ENCODE measurements at places on chromosomes 2 and 18. TPM values are rescaled to one million over a fixed set of nuclear protein-coding genes. Genes with fewer than 3 reads are reported as not detected.

The RUFY4 gene
- total RNA-seq = 5.6 TPM

The COL6A3 gene
- 197 TPM for total RNA-seq

DNA sequence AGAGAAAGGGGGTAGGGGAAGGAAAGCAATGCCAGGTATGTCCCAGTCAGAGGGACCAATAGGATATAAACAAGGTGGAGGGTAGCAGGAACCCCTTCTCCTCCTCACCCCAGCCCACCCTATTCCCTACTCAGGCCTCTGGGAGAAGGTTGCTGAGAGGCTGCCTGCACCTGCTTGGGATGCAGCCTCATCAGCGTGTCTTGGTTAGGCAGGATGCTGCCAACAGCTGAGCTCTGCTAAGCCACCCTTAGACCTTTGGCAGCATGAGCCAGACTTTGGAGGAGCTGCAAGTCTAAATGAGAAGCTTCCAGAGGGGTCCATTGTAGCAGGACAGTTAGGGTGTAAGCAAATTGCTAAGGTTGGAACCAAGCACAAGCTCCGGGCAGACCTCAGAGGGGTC, 38.2 kb upstream of the CAB39 start:
- no peak for DNase-seq

DNA sequence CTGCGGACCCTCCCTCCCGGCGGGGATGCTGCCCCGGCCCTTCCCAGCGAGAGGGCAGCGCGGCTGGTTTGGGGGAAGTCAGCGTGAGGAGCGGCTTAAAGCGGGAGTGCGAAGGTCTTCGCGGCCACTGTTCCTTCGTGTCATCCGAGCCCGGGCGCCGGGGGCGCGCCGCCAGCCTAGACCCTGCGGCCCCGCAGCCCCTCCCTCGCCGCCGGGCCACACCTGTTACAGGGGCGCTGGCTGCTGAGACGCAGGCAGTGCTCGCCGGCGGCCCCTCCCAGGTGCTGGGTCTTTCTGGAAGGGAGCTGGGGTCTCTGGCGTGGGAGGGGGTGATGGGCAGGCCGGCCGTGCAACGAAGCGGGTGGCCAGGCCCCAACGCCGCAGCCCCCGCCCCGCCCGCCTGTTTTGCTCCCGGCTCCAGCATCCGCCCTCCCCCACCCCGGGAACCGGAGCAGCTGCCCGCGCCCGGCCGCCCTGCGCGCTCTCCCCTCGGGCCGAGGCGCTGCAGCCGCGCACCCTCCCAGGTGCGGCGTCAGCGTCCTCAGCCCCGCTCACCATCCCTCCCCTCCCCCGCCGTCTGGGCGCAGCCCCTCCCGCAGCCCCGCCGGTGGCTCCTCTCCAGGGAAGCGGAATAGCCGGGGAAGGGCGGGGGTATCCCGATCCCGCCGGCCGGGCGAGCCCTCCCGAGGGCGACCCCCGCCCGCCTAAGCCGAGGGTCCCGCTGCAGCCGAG, 727 bp downstream of the KIF1A start:
- peak; percentile 37 for DNase-seq

- no peak for DNase-seq
Observed at GRCh38 chr2:160335441-160335840, 135.4 kb upstream of the ITGB6 start.

- no peak for DNase-seq
Observed at GRCh38 chr2:169980643-169981042, 153.4 kb downstream of the UBR3 start.

DNA sequence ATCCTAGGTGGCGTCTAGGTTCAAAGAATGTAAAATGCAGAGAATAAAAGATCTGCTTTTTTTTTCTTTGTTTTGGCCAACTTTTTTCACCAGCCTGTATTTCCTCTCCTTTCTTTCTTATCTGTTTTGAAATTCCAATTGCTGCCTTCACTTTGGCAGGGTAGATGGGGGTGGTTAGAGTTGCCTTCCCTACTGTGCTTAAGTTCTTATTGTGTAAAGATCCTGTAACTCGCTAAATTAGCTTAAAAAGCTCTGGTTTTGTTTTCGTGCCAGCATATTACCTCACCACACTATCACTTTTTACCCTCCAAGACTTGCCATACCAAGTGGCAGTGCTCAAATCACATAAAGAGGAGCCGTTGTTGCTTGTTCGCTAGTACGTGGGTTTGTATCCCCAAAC, 921.7 kb downstream of the DPP10 start:
- DNase-seq = no peak

DNA sequence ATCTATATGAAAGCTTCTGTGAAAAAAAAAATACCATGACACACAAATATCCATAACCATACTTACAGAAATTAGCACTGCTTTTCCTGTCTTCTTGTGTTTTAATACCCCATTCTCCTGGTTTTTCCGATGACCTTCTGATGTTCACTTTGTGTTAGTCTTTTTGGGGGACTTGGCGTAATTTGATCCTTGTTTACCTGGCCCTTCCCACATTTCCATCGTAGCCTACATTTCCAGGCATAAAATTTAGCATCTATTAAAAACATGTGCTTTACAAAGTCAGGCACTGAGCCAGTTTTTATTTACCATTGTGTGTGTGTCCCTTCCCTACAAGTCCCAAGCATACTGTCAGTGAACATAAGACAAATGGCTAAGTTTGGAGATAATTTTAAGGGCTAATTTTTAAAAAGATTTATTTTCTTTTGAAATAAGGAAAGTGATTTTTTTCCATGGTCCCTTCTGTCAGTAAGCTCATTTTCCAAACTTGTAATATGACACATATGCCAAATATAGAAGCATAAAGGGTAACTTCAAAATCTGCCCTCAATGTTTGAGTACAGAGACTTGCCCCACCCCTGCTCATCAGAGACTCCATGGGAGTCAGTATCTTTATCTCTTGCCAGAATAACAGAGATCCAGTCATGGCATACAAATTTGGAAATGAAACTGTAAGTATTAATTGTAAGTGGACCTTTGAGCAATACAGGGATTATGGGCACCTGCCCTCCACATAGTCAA, 27.3 kb downstream of the SESTD1 start:
- no peak for DNase-seq

DNA sequence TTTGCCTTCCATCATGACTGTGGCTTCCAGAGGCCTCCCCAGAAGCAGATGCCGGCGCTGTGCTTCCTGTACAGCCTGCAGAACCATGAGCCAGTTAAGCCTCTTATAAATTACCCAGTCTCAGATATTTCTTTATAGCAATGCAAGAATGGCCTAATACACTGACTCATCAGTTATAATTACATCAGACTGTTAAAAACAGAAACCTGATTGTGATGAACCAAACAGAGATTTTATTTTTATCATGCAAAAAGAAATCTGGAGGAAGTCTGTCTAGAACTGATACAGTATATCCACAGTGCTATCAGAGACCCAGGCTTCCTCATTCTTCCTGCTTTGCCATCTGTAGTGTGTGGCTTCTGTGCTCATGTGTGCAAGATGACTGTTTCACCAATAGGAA, 93.4 kb upstream of the MEX3C start:
- no peak for DNase-seq

GRCh38 chr2:178928077-178928476, 120.9 kb upstream of the TTN start:
- DNase-seq = no peak

- no peak for DNase-seq
Observed at GRCh38 chr2:231765496-231765929, 15.6 kb downstream of the PDE6D start.
